ENCODE measurements at places on chromosomes 5 and 9.

GRCh38 chr5:60014331-60014730 is 120.8 kb upstream of the PDE4D start:
- no peak for DNase-seq

GRCh38 chr9:104074876-104075275 is 19.2 kb upstream of the SMC2 start:
- no peak for DNase-seq

DNA sequence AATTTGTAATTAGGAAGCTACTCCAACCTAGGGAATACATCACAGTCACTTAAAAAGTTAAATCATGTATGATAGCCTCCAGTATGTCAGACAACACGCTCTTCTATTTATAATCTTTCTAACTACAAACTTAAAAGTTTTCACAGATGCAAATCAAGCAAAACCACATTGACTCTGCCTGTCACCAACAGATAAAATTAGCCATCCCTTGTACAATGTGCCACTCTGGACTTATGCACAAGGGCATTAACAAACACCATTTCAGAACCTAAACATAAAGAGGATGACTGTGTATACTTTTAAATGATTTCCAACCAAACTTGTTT is 14.7 kb downstream of the ERP44 start:
- DNase-seq = no peak

DNA sequence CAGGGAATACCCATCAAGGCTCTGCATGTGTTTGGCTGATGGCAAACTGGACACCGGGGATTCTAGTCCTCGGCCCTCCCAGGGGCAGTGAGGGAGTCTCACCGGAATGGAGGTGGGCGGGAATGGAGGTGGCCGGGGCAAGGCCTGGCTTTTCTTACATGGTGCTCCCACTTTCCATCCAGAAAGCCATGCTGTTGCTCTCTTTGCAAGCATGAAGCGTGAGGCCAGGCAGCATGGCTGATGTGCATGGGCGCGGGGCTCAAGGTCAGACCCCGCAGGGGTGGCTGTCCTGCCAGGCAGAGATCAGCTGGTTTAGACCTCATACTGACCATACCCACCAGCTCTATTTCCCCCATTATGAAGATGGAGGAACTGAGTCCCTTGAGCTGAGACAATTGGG is 108.0 kb upstream of the PHYKPL start:
- no peak for DNase-seq

DNA sequence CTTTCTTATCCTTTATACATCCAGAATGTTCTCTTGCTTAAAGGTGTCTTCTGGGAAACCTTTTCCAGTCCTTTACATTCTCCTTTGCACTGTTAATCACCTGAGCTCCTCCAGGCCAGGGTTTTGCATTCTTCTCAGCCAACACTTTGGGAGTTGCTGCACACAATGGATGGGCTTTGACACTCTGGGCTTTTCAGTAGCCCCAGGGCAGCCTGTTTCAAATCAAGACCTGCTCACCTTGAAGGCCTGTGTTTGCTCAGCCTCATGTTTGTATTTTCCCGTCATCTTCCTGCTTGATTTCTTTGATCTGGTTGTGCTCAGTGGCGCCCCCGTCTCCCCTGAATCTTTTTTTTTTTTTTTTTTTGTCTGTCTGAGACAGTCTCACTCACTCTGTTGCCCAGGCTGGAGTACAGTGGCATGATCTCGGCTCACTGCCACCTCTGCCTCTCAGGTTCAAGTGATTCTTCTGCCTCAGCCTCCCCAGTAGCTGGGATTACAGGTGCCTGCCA is 41.0 kb downstream of the DMRT1 start:
- no peak for DNase-seq

DNA sequence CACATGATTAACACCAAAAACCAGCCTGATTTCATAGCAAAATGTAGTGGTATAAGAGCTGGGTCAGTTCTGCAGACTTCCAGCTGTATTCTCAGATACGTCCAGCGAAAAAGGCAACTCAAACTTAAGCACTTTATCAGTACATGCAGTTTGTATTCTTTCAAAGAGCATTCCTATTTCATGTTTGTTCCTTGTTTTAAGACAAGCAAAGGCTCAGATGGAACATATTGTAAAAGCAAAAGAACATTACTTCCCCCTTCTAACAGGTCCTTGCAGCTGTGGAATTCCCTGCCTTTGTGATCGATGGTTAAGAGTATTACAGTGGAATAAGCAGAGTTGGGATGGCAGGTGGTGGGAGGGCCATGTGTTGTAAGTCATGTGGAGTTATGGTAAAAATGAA is 86.3 kb upstream of the GRHPR start:
- DNase-seq = no peak

DNA sequence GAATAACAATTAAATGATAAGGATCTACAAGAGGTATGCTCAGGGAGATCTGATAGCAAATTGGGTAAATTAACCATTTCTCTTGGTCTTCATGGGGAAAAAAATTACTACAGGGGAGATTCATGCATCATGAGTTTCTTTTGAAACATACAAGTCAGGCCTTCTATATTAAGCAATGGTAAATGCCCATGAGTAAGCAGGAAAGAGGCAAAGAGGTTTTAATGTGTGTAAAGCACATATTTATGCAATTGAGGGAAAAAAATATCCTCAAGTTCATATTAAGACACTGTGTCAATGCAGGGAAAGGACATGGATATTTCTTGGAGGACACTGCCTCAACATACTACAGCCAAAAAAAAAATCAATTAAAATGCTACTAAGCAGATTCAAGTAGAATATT is 73.4 kb upstream of the NR4A3 start:
- DNase-seq = no peak

Measured in pons (tissue), 1 donor.